Central memory CD4-positive, alpha-beta T cell (primary cell): ENCODE measurements at places on chromosomes 4 and X.

GRCh38 chr4:67558493-67558892 is at the start of gene STAP1:
Gene STAP1, plus strand, starts transcription at chr4:67558727. Its CDS starts 83 bp downstream, at chr4:67558810.
- peak; percentile 56 for DNase-seq

GRCh38 chrX:110415440-110416170 is 57.0 kb downstream of the RTL9 start:
- no peak for DNase-seq

- no peak for DNase-seq
Measured at GRCh38 chr4:98289375-98289774, 28.2 kb downstream of the RAP1GDS1 start.

- no peak for DNase-seq
Measured at GRCh38 chr4:4408576-4409335, 21.9 kb downstream of the NSG1 start.

DNA sequence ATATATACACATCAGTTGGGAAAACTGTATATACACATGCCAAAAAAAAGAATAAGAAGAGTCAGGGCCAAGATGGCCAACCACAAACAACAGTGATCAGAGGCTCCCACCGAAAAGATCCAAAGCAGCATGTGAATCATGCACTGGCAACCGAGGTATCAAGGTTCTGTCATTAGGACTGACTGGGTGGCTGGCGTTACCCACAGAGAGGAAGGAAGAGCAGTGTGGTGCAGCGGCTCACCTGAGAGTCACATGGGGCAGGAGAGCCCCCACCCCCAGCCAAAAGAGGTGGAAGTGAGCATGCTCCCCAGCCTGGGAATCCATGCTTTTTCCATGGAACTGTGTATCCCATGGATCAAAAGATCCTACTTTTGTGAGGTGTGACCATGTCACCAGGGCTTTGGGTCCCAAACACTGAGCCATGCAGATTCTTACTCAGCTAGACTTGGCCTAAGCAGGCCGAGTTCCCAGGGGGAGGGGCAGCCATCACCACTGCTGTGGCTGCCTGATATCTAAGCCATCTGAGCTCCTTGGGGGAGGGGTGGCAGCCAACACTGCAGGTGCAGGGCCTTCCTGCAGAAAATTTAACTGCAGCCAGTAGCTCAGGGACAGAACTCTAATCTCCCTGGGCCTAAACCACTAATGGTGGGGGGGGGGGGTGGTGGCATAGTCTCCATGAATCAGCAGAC is 52.8 kb downstream of the P2RY10 start:
- DNase-seq = peak; percentile 11

- DNase-seq = no peak
Measured at GRCh38 chr4:48194971-48195370, 60.9 kb upstream of the TXK start.

DNA sequence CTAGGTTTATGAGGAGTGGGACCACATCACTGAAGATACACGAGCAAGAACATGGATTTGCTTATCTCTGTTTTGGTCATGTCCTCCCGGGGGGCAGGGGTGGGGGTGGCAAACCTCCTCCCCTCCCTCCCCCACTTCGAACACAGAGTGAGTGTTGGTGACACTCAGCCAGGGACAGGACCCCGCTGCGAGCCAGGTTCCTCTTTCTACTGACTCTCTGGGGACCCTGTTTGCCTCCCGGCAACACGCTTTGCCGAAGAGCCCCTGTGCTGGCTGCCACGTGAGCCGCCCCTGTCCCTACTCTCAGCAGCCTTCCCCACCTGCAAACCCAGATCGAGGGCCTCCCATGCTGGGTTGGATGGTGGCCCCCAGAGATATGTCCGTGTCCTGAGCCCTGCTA is 34.7 kb downstream of the P2RY8 start:
- no peak for DNase-seq
